ENCODE measurements at places on chromosomes 1 and 21.

DNA sequence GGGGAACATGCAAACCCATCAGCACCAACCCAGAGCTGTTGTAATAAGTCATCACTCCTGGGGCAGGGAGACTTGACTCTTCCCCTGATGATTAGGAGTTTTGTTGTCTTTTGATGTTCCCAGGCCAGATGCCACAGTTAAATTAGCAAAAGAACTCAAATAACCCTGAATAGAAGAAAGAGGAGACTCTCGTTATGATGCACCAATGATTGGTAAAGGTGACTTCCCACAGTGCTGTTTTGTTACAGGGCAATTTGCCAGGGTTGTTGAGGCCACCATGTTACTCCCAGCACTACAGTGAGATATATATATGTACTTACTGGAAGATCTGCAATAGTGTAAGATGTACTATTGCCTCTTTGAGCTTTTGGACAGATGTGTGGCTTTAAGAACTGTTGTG, 24.3 kb upstream of the RCAN1 start:
- no peak for DNase-seq

DNA sequence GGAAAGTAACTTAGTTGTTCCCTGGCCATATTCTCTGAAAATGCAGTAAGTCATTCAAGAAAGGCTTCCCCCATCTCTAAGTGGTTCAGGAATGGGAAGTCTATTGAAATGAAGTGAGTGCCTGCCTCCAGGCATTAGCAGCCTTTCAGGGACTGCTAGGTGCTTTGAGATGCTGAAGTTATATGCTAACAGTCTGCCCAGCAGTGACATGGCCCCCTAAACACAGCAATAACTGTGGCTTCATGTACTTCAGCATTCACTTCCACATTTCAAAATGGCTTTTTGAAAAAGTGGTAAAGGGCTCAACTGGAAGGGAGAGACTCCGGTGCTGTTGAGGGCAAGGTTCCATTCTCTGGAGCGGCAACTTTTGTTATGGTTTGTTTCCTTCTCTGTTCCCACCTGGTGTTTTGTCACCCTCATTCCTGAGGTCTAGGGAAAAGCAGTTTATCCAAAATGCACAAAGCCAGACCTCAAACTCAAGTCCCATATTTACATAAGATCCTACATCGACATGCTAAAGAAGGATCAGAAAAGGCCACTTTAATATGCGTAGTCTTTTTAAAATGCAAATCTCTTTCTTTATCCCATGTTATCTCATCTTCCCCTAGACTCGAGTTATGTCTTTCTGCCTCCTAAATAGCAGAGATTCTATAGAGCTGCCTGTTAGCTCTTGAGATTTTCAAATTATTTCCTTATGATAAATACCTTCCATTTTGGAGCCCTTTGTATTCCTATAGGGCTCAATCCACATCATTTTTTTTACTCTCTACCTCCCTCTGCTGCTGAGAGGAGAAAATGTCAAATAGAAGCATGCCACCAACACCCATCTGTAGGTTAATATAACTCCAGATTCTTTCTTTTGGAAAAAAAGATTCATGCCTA, 34.2 kb upstream of the LRRC8C start:
- DNase-seq, result no peak

DNA sequence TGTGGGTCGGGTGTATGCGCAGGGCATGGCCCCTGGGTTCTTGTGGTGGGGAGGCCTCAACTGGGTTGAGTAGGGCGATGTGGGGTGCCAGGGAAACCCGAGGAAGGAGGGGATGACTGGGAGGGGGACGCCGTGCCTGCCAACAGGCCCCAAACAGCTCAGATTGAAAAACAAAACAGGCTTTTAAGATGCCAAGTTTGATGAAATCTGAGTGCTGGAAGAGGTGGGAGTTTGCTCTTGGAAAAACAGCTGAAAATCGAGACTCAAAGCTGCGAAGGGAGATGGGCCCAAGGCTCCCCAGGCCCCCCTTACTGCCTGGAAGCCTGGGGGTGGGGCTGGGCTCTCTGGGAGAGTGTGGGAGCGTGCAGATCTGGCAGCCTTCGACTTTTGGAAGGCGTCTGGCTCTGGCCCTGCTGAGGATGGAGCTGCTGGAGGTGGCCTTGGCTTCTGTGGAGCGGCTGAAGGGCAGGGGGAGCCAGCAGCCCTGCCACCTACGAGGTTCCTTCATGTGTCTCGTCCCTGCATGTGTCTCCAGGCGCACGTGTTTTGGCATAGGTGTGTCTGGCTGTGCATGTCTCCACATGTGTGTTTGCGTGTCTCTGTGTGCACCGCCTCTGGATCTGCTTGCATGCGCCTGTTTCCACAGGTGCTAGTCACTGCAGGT, 33.3 kb downstream of the PTPRF start:
- DNase-seq, result no peak

DNA sequence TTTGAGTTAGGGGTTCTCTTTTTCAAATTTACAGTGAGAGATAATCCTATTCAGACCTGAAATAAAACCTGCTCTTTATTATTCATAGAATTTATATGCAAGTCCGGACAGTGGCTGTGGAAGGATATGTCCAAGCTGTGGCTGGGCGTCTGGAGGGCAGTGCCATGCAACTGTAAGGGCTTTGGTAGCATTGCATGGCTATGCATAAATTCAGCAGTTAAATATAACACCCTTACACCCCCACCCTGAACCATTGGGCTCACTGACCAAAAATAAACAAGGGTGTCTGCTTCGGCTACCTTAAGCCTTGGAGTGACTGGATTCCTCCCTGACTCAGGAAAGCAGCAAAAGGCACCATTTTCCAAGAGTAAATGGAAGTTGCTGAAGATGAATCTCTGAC, 5.4 kb downstream of the CHTOP start:
- DNase-seq, result no peak

DNA sequence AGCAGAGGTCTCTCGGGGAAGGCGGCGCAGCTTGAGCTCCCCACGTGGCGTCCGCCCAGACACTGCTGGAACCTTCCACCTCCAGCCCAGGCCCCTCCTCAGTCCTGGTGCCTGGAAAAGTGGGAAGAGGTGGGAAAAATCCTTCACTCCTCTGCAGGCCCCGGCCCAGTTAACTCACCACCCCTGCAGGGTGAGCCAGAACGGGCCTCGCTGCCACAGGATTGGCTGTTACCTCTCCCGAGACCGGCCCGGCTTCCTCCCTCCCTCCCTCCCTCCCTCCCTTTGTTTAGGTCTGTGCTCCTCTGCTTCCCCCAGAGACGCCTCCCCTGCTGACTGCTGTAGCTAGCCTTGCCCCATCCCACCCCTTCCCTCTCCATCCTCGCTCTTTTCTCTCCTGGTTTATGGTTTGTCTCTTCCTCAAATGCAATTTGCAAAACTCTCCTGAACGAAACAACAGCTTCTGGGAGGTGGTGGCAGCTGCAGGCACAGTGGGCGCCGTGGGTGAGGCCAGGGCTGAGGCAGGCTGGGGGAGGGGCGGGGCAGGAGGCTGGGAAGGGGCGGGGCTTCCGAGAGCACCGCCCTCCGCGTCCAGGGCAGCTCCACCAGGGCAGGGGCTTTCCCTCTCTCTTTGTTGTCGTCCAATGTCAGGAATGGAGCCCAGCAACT, 6.5 kb downstream of the CAPN9 start:
- peak; percentile 37 for DNase-seq

All from stimulated activated CD8-positive, alpha-beta memory T cell treated with anti-CD3 and anti-CD28 coated beads, Interleukin-4, amount 100 ng/mL, for 48 hours (primary cell).